Lower lobe of right lung (tissue), 2 donors: ENCODE measurements at places on chromosomes 4 and X. TPM values are rescaled to one million over a fixed set of nuclear protein-coding genes. Genes with fewer than 3 reads are reported as not detected.

GRCh38 chr4:152169683-152170082 lies 366.2 kb downstream of the FBXW7 start:
- no peak overlapping the region for H3K27ac ChIP-seq
- H3K4me3 ChIP-seq = no peak overlapping the region
- no peaks in the 10 kb centered on the region for H3K4me1 ChIP-seq
- H3K27me3 ChIP-seq = no peaks in the 10 kb centered on the region

DNA sequence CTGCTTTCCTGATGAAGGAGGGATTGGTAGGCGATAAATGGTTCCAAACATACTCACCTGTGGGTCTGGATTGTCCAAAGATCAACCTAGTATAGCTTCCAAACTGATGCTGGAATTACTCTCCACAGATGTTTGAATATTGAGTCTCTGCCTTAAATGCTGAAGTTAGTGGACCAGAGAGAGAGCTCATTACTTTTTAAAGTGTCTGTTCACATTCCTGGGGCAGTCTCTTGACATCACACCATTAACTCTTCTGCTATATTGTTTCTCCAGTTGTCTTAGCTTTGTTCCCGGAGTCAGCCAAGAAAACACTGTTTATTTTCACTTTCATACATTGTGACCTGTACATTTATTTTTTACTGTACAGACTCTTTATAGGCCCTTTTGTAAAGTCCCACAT lies 35.4 kb downstream of the ARHGEF38 start:
- no peaks in the 10 kb centered on the region for H3K36me3 ChIP-seq
- DNase-seq = no peak
- H3K27ac ChIP-seq = peak overlapping the region; percentile 4
- H3K27me3 ChIP-seq = no peaks in the 10 kb centered on the region
- H3K4me3 ChIP-seq = no peak overlapping the region

DNA sequence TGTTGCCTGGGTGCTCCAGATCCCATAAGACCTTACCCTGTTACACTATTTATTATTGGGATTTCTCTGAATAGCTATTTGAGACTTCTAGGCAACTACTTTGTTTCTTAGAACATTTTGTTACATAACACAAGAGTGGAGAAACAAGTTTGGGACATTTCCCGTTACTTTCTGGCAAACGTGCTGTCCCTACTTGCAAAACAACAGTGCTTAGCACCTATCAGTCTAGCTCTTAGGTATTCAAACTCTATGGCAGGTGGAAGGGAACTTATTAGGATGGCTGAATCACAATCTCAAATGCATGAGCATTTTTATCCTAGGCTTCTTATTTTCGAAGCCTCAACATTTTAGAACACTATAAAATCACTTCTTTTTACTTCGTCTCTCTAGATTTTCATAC lies 613.6 kb downstream of the DMD start:
- DNase-seq = no peak
- H3K4me1 ChIP-seq = no peaks in the 10 kb centered on the region
- H3K36me3 ChIP-seq = no peaks in the 10 kb centered on the region
- no peak overlapping the region for H3K4me3 ChIP-seq
- no peak overlapping the region for H3K27ac ChIP-seq
- no peaks in the 10 kb centered on the region for H3K27me3 ChIP-seq

- no peaks in the 10 kb centered on the region for H3K4me1 ChIP-seq
- DNase-seq = no peak
- H3K36me3 ChIP-seq = no peaks in the 10 kb centered on the region
- H3K27ac ChIP-seq = no peak overlapping the region
These were observed 41.6 kb upstream of the SCOC start for GRCh38 chr4:140331876-140332275.

- no peaks in the 10 kb centered on the region for H3K27me3 ChIP-seq
- no peaks in the 10 kb centered on the region for H3K4me1 ChIP-seq
- no peaks in the 10 kb centered on the region for H3K36me3 ChIP-seq
- no peak for DNase-seq
These were observed 450.1 kb upstream of the TENM3 start for GRCh38 chr4:181793096-181793495.

GRCh38 chr4:182862141-182862875 lies 54.9 kb downstream of the DCTD start:
- H3K36me3 ChIP-seq = no peaks in the 10 kb centered on the region
- no peaks in the 10 kb centered on the region for H3K4me1 ChIP-seq
- H3K4me3 ChIP-seq = no peak overlapping the region
- DNase-seq = no peak

GRCh38 chrX:82816562-82816961 lies 691.5 kb upstream of the POU3F4 start:
- no peak for DNase-seq
- H3K36me3 ChIP-seq = no peaks in the 10 kb centered on the region
- no peak overlapping the region for H3K27ac ChIP-seq
- H3K27me3 ChIP-seq = no peaks in the 10 kb centered on the region
- H3K4me1 ChIP-seq = no peaks in the 10 kb centered on the region
- no peak overlapping the region for H3K4me3 ChIP-seq

- H3K4me1 ChIP-seq = peaks cover 20% of the 10 kb centered on the region
- no peak overlapping the region for H3K4me3 ChIP-seq
- no peaks in the 10 kb centered on the region for H3K36me3 ChIP-seq
- no peak for DNase-seq
- H3K27me3 ChIP-seq = no peaks in the 10 kb centered on the region
These were observed 121.1 kb upstream of the FAM9C start for GRCh38 chrX:13165266-13166189.

- peaks cover 27% of the 10 kb centered on the region for H3K4me1 ChIP-seq
- DNase-seq = no peak
These were observed 565 bp downstream of the MOB1B start for GRCh38 chr4:70902577-70903290.

H2BW2 gene
- total RNA-seq = not detected

GRCh38 chrX:117977526-117977925 lies 139.1 kb downstream of the KLHL13 start:
- H3K4me3 ChIP-seq = no peak overlapping the region
- DNase-seq = no peak
- H3K27ac ChIP-seq = no peak overlapping the region
- H3K4me1 ChIP-seq = no peaks in the 10 kb centered on the region
- H3K36me3 ChIP-seq = no peaks in the 10 kb centered on the region
- H3K27me3 ChIP-seq = no peaks in the 10 kb centered on the region

GRCh38 chrX:21840193-21840545 lies 752 bp downstream of the MBTPS2 start:
- H3K4me3 ChIP-seq = peak overlapping the region; percentile 67
- H3K27ac ChIP-seq = peak overlapping the region; percentile 84
- no peaks in the 10 kb centered on the region for H3K27me3 ChIP-seq
- peaks cover 14% of the 10 kb centered on the region for H3K36me3 ChIP-seq
